Mesendoderm (in vitro differentiated cells): ENCODE measurements at places on chromosomes 6 and 20.

DNA sequence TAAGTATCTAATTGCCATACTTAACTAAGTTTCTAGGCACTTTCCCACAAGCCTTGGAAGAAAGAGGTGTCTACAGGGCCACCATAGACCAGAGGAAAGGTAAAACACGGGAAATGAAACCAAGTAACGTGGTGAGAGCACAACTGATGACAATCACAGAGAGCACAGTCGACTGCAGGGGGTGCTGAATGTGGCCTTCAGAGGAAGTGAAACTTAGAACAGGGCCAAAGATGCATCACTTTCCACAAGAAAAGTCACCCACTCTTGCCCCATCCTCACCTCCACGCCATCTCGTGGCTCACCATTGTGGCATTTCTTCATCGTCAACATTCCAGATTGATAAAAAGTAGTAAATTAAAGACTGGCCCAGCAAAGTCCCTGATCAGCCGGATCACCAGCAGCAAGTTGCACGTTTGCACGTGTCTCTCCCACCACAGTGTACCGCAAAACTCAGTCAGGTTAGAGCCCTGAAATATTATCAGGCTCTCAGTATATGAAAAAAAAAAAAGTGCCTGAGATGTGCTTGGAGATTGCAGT is 31.4 kb downstream of the HIVEP2 start:
- DNase-seq = no peak

DNA sequence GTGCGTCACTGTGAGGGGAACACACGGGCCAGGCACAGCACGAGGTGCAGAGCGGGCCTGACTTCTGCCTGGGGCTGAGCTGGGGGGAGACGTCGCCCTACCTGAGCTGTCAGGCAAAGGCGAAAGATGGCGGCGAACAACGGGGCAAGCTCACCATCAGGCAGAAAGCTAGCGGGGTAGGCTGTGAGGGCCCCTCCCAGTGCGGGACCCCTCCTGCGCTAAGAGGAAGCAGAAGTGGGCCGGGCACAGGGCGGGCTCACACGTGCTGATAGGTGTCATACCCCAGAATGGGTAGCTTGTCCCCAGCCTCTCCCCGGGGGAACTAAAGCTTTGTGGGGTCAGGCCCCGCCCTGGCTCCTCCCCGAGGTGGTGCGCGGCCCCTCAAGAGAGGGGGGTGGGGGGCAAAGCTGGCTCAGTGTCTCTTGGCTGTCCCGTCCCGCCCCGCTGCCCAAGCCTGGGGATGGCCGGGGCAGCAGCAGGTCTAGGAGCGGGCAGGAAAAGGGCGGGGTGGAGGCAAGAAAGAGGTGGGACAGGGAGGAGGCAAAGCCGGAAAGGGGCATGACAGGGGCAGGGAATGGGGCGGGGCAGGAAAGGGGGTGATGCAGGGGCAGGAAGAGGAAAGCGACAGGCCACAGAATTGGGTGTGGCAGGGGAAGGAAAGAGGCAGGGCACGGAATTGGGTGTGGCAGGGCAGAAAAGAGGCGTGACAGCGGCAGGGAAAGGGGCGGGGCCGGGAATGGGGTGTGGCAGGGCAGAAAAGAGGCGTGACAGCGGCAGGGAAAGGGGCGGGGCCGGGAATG is 14.7 kb downstream of the UCKL1 start:
- peak; percentile 97 for DNase-seq

GRCh38 chr6:71254323-71254722 is 34.3 kb upstream of the OGFRL1 start:
- DNase-seq = peak; percentile 32

GRCh38 chr6:37848371-37848770 is 28.8 kb downstream of the ZFAND3 start:
- DNase-seq = no peak

- peak; percentile 62 for DNase-seq
Observed at GRCh38 chr6:36852481-36853147, 13.4 kb upstream of the CPNE5 start.

DNA sequence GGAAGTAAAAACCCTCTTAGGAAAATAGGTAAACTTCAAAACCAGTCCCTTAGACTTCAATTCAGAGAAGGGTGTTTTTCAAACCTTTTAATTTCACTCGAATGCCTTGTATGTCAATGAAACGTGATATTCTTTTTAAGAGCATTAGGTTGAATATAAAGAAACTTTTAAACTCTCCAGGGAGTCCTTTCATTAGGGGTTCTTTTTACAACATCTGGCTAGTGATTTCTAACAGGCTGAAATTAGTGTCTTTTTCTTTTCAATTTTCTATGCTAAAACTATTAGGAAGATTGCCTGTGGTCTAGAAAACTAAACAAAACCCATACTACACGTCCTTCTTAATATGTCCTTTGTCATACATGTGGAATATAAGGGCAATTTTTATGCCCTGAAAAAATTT is 569.7 kb upstream of the CITED2 start:
- no peak for DNase-seq

DNA sequence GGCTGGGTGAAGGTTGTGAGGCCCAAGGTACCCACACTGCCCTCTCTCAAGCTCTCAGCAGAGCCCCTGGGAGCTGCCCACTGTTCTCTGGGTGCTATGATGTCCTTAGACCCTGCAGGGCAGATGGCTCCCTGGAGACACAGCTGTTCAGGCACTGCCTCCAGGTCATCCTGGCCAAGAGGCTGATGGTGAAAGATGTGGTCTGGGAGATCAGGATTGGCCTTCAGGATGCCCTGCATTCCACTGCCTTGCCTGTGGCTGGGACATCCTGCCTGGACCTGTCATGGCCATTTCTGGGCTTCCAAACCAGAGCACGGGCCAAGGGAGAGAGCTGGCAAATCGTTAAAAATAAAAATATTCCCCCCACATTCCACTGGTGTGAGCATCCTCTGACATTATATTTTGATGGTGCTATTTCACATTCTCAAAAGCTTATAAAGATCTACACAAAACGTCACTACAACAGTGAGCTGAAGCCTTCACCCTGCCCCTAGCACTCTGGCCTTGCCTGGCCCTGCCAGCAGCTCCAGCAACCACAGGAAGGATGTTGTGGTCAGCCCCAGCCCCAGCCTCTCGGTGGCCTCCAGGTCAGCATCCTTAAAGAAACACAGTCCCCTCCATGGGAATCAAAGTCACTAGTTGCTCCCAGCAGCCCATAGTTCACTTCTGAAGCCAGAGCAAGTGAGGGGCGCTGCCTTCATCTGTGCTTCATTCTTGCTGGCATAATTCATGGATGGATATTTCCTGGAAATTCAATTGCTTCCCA is 13.5 kb upstream of the KCNK16 start:
- no peak for DNase-seq

DNA sequence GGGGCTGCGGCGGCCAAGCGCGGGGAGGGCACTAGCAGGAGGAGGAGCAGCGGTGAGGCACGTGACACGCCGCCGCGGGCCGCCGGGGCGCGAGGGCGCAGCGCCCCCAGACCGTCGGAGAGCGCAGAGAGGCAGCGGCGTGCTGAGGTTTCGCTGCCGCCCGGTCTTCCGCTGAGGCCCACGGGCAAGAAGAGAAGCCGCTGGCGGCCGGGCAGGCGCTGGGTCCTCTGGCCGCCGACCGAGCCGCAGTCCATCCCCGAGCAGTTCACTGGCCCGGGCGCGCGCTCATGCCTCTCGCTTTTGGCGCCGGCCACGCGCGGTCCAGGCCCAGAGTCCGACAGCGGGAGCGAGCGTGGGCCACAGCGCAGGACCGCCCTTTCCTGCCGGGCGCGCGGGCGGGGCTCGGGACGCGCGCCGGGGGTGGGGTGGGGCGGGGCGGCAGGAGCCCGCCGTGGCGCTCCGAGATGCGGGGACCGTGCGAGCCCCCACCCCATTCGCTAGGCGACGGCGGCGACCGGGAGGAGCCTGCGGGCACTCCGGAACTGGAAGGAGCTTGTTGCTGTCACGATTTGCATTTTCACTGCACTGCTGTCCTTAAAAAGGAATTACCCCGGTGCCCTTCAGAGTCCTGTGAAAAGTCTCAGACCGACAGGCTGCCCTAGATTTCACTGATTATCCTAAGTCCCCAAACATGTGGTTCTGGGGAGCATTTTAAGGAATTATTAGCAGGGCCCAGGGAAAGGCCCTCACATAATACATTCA is at the start of gene MCUR1:
Gene MCUR1 (minus strand): TSS at position 382 of the 762 bp plus-strand sequence. CDS start 128 bp downstream, at position 254.
- peak; percentile 89 for DNase-seq

DNA sequence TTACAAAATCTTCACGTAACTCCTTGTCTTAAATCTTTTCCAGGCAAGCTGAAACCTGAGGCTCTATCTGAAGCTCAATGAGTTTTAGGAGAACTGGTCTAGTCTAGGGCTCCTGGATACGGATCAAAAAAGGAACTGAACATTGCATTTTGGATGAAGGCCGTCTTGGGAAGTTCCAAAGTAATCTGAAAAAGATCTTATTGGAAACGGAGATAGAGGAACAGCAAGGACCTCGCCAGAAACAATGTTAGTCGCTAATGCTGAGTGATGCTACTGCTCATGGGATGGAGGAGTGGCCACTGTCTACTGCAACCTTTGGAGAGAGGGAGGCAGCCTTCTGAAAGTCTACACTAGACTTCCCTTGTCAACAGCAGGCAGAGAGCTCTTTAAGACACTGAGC is 91.4 kb upstream of the ATXN1 start:
- no peak for DNase-seq

DNA sequence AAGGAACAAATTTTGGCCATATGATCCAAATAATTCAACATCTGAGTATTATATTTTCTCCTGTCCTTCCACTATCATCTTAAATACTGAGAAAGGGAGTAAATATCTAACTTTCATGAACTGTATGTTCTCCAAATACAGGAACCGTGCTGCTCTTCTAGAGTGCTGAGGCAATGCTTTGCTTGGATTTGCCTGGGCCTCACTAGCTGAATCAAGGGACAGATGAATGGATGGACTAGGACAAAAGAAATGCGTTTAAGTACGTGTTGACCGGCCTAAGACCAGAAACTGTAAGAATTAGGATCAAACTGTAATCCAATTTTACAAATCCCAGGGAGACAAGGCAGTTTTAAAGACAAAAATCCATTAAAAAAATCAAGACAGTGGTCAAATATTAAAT is 362.4 kb upstream of the RUNX2 start:
- DNase-seq = no peak

GRCh38 chr20:4946986-4947385 is 54.3 kb downstream of the SLC23A2 start:
- DNase-seq = no peak

- DNase-seq = no peak
Observed at GRCh38 chr6:149855741-149856140, 8.4 kb downstream of the LRP11 start.

DNA sequence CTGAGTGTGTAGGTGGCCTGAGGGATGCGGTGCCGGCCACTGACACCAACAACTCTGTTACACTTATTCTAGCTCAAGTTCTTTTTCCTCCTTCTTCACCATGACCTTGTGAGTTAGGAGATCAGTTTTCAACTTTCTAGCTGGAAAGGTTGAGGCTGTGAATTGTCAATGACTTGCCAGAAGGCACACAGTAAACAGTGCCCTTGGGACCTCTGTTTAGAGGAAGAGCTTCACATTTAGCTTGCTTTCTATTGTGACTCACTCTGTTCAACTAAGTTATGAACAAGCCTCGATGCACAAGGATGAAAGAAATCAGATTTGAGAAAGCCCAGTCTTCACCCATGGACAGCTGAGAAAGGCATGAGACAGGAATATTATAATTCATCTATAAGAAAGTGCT is 455.6 kb downstream of the MAFB start:
- DNase-seq = no peak

GRCh38 chr6:62999796-63000195 is 211.5 kb upstream of the FKBP1C start:
- peak; percentile 18 for DNase-seq

DNA sequence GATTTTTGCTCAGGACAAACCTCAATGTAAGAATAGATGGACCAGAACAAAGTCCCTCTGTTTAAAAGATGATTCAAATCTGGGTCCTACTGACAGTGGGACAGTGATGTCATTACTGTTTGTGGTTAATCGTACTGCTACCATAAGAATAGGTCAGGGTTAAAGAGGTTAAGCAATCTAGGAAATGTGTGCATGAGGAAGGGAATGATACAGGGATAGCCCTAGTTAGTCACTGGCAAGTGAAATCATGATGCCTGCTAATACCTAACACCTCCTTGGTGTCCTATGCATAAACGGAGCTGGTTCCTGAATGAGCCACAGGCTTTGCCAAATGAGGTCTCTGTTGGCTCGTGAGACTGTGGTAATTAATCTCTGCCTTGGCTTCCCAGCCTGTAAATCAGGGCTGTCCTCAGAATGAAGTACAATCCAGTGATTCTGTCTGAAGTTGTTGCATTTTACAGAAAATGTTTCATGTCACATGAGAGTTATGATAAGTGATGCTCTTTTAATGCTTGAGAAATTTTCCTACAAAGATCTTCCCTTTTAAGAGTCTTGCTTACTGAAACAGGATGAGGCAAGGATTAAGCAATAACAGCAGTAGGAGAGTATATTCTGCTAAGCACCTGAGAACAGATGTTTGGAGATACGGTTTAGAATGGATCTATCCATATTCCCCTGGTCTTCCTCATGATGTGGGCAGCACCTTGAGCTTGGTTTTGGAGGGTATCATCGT is 3.8 kb downstream of the MEP1A start:
- DNase-seq = no peak

- no peak for DNase-seq
Observed at GRCh38 chr20:60297649-60298048, 339.4 kb downstream of the CDH26 start.

- DNase-seq = no peak
Observed at GRCh38 chr6:1761477-1761877, 151.8 kb downstream of the FOXC1 start.

DNA sequence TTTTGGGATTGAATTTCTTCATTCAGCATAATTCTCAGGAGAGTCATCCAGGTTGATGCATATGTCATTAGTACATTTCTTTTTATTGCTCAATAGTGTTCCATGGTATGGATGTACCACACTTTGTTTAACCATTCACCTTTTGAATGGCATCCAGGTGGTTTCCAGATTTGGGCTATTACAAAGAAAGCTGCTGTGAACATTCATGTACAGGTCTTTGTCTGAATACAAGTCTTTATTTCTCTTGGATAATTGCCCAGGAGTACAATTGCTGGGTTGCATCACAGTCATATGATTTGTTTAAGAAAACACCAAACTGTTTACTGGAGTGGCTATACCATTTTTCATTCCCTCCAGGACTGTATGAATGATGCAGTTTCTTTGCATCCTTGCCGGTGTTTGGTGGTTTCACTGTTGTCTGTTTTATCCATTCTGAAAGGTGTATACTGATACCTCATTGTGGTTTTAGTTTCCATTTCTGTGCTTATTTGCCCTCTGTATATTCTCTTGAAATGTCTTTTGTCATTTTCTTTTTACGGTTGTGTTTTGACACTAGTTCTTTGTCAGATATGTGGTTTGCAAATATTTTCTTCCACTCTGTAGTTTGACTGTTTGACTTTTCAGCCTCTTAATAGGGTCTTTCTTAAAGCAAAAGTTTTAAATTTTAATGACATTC is 8.8 kb downstream of the CDKAL1 start:
- no peak for DNase-seq

- DNase-seq = peak; percentile 20
Observed at GRCh38 chr6:125598422-125598821, 151.0 kb upstream of the HEY2 start.
